ENCODE measurements at places on chromosomes 2 and 18. TPM values are rescaled to one million over a fixed set of nuclear protein-coding genes. Genes with fewer than 3 reads are reported as not detected.

The FAM124B gene
- under 0.01 TPM for total RNA-seq

The NEU2 gene
- not detected for total RNA-seq

The MYOM1 gene
- total RNA-seq: 0.86 TPM

The GALNT13 gene
- total RNA-seq: 1.7 TPM

The TUBA3E gene
- not detected for total RNA-seq

The RNF125 gene
- total RNA-seq: under 0.01 TPM
